Occipital lobe (tissue), 3 donors: ENCODE measurements at places on chromosomes 4 and X. TPM values are rescaled to one million over a fixed set of nuclear protein-coding genes. Genes with fewer than 3 reads are reported as not detected.

The YIPF7 gene
- total RNA-seq = 6.7 TPM

DNA sequence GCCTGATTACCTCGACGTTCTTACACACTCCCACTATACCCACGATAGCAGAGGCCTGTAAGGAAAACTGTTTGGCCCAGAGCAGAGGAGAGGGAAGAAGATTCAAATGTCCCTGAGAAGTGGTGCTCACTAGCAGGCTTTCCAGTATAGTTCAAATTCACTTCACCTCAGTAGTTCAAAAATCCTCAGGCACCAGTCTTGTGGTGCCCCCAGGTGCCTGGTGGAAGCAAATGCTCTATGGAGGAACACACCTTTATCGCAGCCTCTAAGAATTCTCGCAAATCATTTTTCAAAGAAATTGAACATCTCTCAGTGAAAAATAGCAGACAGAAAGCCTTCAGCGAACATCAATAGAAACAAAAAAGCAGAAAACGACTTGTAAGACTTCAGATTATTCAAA lies 12.2 kb upstream of the MTMR1 start:
- no peak for DNase-seq

The DCAF8L2 gene
- total RNA-seq = not detected

The SLC38A5 gene
- total RNA-seq = 26.5 TPM

GRCh38 chr4:101160792-101161592 lies 186.3 kb downstream of the PPP3CA start:
- no peak for DNase-seq

DNA sequence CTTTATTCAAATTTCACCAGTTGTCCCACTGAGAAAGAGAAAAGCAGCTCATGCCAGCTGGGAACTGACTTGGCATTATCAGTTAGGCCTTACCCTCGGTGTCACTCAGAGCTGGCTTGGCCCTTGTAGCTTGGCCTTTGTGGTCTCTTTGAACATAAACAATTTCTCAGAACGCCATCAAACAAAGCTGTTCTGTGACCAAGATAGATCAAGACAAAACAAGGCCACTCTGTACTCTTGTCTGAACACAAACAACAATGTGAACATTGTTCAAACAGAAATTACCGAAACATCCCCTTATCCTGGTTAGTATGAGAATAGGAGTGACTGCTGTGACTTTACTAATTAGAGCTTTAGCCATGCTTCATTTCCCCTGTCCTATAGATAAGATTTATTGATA lies 57.2 kb downstream of the DIPK2B start:
- DNase-seq = peak; percentile 18

- DNase-seq = no peak
Measured at GRCh38 chr4:53579826-53580225, 11.5 kb downstream of the LNX1 start.

GRCh38 chr4:41878170-41878969 lies 56.9 kb upstream of the TMEM33 start:
- no peak for DNase-seq

GRCh38 chrX:138378876-138379275 lies 332.6 kb downstream of the FGF13 start:
- no peak for DNase-seq

DNA sequence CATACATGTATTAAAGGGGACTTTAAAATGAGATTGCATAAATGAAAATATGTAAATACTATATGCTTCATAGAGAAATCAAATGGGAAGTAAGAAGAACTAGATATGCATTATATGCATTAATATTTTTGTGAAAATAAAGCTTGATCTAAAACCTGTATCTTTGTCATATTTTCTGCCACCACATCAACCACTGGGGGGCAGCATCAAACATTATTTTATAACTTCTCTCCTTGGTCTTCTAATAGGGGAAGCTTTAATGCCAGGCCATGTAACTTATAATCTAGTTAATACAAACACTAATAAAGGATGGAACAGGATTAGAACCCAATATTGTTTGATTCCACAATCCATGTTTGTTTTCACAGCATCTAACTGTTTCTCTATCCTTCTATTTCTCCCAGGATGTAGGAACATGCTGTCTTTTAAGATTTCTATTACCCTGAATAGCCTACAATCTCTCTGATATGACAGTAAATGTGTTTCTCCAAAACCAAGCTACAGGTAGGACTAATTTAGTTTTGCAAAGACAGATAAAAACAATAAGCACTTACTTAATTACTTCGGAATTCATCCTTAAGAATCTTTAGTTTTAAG lies 10.0 kb downstream of the QRFPR start:
- no peak for DNase-seq

- no peak for DNase-seq
Measured at GRCh38 chrX:107579956-107580355, 48.4 kb upstream of the PRPS1 start.

- DNase-seq = no peak
Measured at GRCh38 chr4:20809812-20810211, 109.6 kb downstream of the PACRGL start.

The SYN1 gene
- 17.5 TPM for total RNA-seq

- DNase-seq = no peak
Measured at GRCh38 chrX:20352935-20353336, 86.2 kb upstream of the RPS6KA3 start.

GRCh38 chrX:1281521-1281920 lies 12.9 kb downstream of the CSF2RA start:
- DNase-seq = no peak

DNA sequence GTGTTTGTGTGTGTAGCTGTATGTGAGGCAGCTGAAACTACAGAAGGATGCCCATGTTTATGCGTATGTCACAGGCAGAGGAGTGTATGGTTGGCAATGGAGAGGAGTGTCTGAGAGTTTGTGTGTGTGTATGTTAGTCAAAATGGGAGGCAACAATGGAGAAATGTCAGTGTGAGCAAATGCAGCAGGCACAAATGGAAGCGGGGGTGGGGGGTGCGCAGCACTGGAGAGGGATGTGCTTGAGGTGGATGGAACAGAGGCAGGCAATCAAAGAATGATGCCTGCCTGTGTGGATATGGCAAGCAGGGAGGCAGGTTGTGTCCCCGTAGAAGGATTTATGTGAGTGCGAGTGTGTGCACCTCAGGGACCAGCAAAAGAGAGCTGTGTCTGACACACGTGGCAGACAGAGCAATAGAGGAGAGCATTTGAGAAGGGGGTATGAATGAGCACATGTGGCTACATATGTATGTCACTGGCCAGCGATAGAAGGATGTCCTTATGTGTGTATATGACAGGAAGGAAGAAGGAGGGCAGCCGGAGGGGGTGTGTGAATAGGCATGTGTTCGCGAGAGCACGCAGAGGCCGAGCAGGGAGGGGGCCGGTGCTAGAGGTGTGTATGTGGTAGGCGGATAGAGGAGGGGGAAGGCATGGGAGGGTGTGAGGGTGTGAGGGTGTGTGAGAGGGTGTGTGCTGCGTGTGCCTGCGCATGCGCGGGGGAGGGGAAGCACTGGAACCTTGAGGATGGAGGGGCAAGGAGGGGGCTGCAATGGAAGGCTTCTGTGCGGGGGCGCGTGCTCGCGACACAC lies 1.1 kb downstream of the PJA1 start:
- peak; percentile 3 for DNase-seq
